Esophagus muscularis mucosa (tissue), 4 donors: ENCODE measurements at places on chromosomes 11 and 22. TPM values are rescaled to one million over a fixed set of nuclear protein-coding genes. Genes with fewer than 3 reads are reported as not detected.

CECR2 gene
- 1.1 TPM for total RNA-seq

XKR3 gene
- not detected for total RNA-seq

- DNase-seq: no peak
- H3K27me3 ChIP-seq: no peaks in the 10 kb centered on the region
- H3K4me3 ChIP-seq: no peak within 1 kb of the TSS
- no peak within 1 kb of the TSS for H3K27ac ChIP-seq
- no peaks in the 10 kb centered on the region for H3K4me1 ChIP-seq
- H3K36me3 ChIP-seq: no peaks in the 10 kb centered on the region
Measured at GRCh38 chr11:55571828-55572227, at the start of gene OR4C16. Gene OR4C16 (plus strand): TSS chr11:55572128. CDS start chr11:55572128, 0 bp downstream.

ANO5 gene
- 20.8 TPM for total RNA-seq

DNA sequence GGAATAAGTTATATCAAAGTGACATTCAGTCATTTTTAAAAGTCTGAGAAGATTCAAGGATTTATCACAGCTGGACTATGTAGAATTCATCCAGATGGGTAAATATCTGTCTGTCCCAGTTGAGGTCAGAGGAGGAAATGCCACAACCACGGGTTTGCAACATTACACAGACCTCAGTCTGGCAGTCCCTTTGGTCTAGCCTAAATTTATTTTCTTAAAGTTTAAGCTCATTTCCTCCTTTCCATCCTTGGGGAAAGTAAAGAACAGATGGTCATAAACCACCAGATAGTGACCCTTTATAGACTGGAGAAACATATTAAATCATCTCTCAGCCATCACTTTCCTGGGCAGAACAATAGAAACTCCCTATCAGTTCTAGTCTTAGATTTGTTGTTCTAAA is 238.4 kb upstream of the DDI1 start:
- no peak overlapping the region for H3K4me3 ChIP-seq
- no peak for DNase-seq
- H3K27ac ChIP-seq: no peak overlapping the region
- peaks cover 7% of the 10 kb centered on the region for H3K4me1 ChIP-seq
- H3K36me3 ChIP-seq: no peaks in the 10 kb centered on the region

EFEMP2 gene
- total RNA-seq: 71.8 TPM

GRCh38 chr11:2701898-2702434 is 2.2 kb upstream of the KCNQ1OT1 start:
- no peak for DNase-seq
- H3K27me3 ChIP-seq: no peaks in the 10 kb centered on the region
- H3K4me1 ChIP-seq: peaks cover 3% of the 10 kb centered on the region
- no peak overlapping the region for H3K4me3 ChIP-seq

DNA sequence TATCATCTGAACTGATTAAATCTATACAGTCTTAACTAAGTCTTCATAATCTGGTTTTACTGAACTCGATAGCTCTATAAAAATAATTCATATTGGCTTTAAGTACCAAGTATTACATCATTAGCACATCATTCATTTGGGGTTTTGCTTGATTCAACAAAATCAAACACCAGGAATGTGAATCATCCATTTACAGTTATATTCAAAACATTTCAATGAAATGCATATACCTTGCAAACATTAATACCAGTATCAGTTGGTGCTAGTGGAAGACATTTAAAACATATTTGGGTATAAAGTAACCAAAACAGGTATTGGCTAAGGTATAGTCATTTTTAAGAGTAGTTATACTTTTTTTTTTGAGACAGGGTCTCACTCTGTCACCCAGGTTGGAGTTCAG is 12.2 kb upstream of the CCDC89 start:
- H3K4me1 ChIP-seq: no peaks in the 10 kb centered on the region
- H3K4me3 ChIP-seq: no peak overlapping the region

GRCh38 chr11:45777127-45777969 is 27.6 kb upstream of the SLC35C1 start:
- H3K36me3 ChIP-seq: no peaks in the 10 kb centered on the region
- DNase-seq: no peak
- no peak overlapping the region for H3K4me3 ChIP-seq
- H3K27me3 ChIP-seq: no peaks in the 10 kb centered on the region

- no peak overlapping the region for H3K27ac ChIP-seq
- DNase-seq: no peak
- H3K27me3 ChIP-seq: no peaks in the 10 kb centered on the region
- H3K36me3 ChIP-seq: peaks cover 99% of the 10 kb centered on the region
Measured at GRCh38 chr11:34146411-34146810, 41.0 kb downstream of the NAT10 start.

DNA sequence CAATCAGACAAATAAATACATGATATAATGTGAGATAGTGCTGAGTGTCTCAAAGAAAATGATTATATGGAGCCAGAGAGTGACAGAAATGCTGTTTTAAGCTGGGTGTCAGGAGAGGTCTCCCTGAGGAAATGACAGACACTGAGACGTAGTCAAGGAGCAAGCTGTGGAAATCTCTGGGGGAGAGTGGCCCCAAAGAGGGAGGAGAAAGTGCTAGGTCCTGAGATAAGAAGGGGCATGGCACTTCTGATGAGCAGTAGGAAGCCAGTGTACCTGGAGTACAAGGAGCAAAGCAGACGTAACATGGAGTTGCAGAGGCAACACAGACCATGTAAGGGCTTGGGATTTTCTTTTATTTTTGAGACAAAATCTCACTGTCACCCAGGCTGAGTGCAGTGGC is 38.8 kb downstream of the ZNF202 start:
- DNase-seq: no peak
- no peak overlapping the region for H3K27ac ChIP-seq
- no peak overlapping the region for H3K4me3 ChIP-seq
- H3K4me1 ChIP-seq: no peaks in the 10 kb centered on the region

GRCh38 chr11:30550022-30550542 is 36.1 kb downstream of the MPPED2 start:
- no peak overlapping the region for H3K4me3 ChIP-seq
- H3K27me3 ChIP-seq: no peaks in the 10 kb centered on the region
- H3K4me1 ChIP-seq: no peaks in the 10 kb centered on the region
- no peaks in the 10 kb centered on the region for H3K36me3 ChIP-seq
- H3K27ac ChIP-seq: no peak overlapping the region

GRCh38 chr11:88051396-88051795 is 123.8 kb downstream of the RAB38 start:
- no peaks in the 10 kb centered on the region for H3K4me1 ChIP-seq
- no peak overlapping the region for H3K27ac ChIP-seq
- H3K27me3 ChIP-seq: no peaks in the 10 kb centered on the region
- H3K4me3 ChIP-seq: no peak overlapping the region
- no peaks in the 10 kb centered on the region for H3K36me3 ChIP-seq
- DNase-seq: no peak

- no peaks in the 10 kb centered on the region for H3K27me3 ChIP-seq
- no peaks in the 10 kb centered on the region for H3K36me3 ChIP-seq
- peaks cover 53% of the 10 kb centered on the region for H3K4me1 ChIP-seq
- no peak for DNase-seq
Measured at GRCh38 chr22:46039535-46039934, 62.6 kb upstream of the WNT7B start.

DRD2 gene
- total RNA-seq: 0.13 TPM

- no peak overlapping the region for H3K4me3 ChIP-seq
- H3K27me3 ChIP-seq: no peaks in the 10 kb centered on the region
- H3K27ac ChIP-seq: no peak overlapping the region
- H3K36me3 ChIP-seq: no peaks in the 10 kb centered on the region
- DNase-seq: no peak
- H3K4me1 ChIP-seq: no peaks in the 10 kb centered on the region
Measured at GRCh38 chr11:128261011-128261421, 326.3 kb downstream of the ETS1 start.

DNA sequence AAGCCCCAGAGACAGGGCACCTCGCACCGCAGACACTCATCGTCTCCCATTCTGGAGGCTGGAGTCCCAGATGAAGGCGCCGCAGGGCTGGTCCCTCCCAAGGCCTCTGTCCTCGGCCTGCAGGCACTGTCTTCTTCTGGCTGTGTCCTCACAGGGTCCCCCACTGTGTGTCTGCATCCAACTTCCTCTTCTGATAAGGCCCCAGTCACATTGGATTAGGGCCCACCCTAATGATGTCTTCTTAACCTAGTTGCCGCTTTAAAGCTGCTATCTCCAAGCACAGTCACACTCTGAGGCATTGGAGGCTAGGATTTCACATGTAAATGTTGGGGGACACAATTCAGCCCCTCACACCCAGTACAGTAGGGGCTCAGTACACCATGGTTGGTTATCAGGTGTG is 48.9 kb downstream of the DHCR7 start:
- no peaks in the 10 kb centered on the region for H3K36me3 ChIP-seq
- no peaks in the 10 kb centered on the region for H3K4me1 ChIP-seq
- no peak overlapping the region for H3K27ac ChIP-seq
- no peak overlapping the region for H3K4me3 ChIP-seq
- H3K27me3 ChIP-seq: no peaks in the 10 kb centered on the region

GRCh38 chr22:32106930-32107329 is 52.2 kb downstream of the C22orf42 start:
- H3K4me1 ChIP-seq: no peaks in the 10 kb centered on the region
- H3K27me3 ChIP-seq: peaks cover 34% of the 10 kb centered on the region
- H3K4me3 ChIP-seq: no peak overlapping the region

PANX2 gene
- 0.33 TPM for total RNA-seq

DNA sequence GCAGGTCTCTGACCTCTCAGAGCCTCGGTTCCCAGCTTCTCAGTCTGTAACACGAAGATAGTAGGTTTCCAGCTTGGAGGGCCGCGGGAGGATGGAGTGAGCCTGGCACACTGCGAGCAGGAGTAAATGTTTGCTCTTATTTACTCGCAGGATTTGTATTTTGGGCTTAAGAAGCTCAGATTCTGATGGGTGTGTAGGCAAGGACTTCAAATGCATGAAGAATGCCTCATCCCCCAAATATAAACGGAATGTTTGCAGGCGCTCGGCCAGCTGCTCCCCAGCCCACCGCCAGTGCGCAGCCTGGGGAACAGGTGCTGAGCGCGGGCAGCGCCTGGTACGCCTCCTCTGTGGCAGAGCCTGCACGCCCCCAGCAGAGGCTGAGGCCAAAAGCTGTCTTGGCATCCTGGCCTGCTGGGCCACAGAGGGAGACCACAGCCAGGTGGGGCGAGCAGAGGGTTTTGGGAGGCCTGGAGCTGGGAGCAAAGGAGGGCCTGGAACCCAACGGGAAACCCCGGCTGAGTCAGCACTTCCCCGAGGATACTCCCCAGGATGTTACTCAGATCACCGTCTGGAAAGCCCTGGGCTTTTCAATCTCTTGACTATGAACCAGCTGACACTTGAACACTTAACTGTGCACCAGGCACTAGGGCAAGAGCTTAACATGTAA is 9.4 kb downstream of the EHD1 start:
- peaks cover 36% of the 10 kb centered on the region for H3K36me3 ChIP-seq
- no peak for DNase-seq
- H3K27me3 ChIP-seq: no peaks in the 10 kb centered on the region
- peaks cover 100% of the 10 kb centered on the region for H3K4me1 ChIP-seq

DNA sequence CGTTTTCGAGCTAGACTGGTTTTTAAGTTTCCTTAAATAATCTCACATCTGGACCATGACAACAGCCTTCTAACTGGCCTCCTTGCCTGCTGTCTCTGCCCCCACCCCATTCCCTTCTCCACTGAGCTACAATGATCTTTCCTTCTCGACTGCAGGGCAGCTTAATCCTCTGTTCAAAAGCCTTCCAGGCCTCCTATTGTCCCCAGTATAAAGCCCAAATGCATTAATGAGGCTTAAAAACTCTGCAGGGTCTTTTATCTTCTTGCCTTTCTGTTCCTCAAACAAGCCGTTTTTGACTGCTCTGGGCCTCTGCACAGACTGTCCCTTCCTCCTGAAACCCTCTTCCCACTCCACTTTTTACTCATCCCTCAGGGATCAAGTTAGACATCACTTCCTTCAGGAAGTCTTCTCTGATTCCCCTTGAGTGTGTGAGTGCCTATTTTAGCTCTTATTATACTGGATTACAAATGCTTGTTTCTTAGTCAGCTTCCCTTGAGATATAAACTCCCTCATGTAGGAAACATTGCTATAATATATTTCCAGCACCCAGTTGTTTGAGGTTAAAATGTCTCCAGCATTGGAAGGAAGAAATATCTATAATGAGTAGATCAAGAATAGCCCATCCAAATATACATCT is 23.6 kb upstream of the PAMR1 start:
- H3K27me3 ChIP-seq: no peaks in the 10 kb centered on the region
- H3K27ac ChIP-seq: no peak overlapping the region
- peaks cover 4% of the 10 kb centered on the region for H3K4me1 ChIP-seq

DNA sequence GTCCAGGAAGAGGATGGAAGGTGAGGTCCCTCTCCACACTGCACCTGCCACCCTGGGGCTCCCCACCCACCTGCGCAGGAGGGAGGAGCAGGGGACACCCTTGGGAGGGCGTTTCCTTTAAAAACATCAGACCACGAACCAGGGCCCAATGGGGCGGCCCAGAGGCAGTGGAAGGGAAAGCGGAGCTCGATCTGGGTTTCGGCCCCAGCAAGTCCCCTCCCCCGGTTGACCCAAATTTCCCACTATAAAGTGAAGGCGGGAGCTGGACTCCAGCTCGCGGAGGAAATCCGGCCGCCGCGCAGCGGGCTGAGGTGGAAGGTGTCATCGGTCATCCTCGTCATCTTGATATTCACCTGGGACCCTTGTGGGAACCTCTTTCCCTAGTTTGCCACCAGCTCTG is 99.3 kb downstream of the WNT7B start:
- H3K27ac ChIP-seq: no peak overlapping the region
- no peaks in the 10 kb centered on the region for H3K36me3 ChIP-seq
- no peaks in the 10 kb centered on the region for H3K27me3 ChIP-seq
- no peak overlapping the region for H3K4me3 ChIP-seq

- H3K4me1 ChIP-seq: peaks cover 27% of the 10 kb centered on the region
- DNase-seq: no peak
- no peaks in the 10 kb centered on the region for H3K36me3 ChIP-seq
- H3K27ac ChIP-seq: peak overlapping the region; percentile 75
Measured at GRCh38 chr11:2791521-2792380, 92.0 kb upstream of the KCNQ1OT1 start.

DNA sequence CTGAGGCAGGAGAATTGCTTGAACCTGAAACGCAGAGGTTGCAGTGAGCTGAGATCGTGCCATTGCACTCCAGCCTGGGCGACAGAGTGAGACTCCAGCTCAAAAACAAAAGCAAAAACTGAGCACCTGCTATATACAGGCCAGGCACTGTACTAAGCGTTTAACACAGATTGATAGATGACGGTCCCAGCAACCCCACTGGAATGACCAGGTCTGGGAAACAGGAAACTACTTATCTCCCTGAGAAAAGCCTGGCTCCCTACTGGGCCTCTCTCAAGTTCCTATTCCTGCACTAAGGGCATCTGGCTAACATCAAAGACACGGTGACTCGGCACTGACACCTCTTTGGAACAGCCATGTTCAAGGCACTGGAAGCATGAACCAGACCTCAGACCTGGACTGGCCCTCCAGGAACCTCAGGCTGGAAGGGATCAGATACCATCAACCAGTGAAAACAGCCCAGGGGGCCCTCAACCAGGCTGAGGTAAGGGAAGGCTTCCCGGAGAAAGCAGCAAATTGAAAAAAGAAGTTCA is 16.6 kb downstream of the ARAP1 start:
- no peak for DNase-seq
- no peaks in the 10 kb centered on the region for H3K36me3 ChIP-seq
- no peaks in the 10 kb centered on the region for H3K27me3 ChIP-seq
- peak overlapping the region; percentile 66 for H3K27ac ChIP-seq
- H3K4me1 ChIP-seq: peaks cover 76% of the 10 kb centered on the region

- no peak for DNase-seq
- H3K27ac ChIP-seq: no peak overlapping the region
- H3K4me1 ChIP-seq: no peaks in the 10 kb centered on the region
- no peaks in the 10 kb centered on the region for H3K36me3 ChIP-seq
- H3K27me3 ChIP-seq: no peaks in the 10 kb centered on the region
Measured at GRCh38 chr11:76426660-76427059, 18.2 kb upstream of the EMSY start.

- no peak overlapping the region for H3K4me3 ChIP-seq
- H3K36me3 ChIP-seq: peaks cover 50% of the 10 kb centered on the region
- H3K27ac ChIP-seq: no peak overlapping the region
- H3K27me3 ChIP-seq: no peaks in the 10 kb centered on the region
Measured at GRCh38 chr22:18085188-18085587, 7.4 kb downstream of the PEX26 start.

GALNT18 gene
- total RNA-seq: 67.0 TPM

OR52A1 gene
- total RNA-seq: not detected
